Stimulated activated CD8-positive, alpha-beta memory T cell treated with anti-CD3 and anti-CD28 coated beads, Interleukin-15, amount 100 ng/mL, for 48 hours (primary cell): ENCODE measurements at places on chromosomes 11 and 22.

DNA sequence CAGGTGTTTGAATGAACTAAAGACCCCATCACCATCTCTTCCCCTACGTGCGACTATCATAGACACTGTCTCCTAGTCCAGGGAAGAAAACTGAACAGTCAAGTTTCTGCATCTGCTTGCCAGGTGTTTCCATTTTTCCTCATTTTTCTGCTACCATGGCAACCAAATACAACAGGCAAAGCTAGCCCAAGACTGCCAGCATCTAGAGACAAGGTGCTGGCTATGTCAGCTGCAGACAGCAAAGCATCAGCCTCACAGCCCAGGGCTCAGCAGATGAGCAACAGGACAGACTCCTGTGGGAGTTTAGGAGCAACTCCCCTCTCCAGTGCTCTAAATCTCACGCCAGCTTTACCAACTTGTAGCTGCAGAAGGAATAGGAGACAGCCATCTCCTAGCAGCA is 124.3 kb downstream of the C11orf58 start:
- no peak for DNase-seq

DNA sequence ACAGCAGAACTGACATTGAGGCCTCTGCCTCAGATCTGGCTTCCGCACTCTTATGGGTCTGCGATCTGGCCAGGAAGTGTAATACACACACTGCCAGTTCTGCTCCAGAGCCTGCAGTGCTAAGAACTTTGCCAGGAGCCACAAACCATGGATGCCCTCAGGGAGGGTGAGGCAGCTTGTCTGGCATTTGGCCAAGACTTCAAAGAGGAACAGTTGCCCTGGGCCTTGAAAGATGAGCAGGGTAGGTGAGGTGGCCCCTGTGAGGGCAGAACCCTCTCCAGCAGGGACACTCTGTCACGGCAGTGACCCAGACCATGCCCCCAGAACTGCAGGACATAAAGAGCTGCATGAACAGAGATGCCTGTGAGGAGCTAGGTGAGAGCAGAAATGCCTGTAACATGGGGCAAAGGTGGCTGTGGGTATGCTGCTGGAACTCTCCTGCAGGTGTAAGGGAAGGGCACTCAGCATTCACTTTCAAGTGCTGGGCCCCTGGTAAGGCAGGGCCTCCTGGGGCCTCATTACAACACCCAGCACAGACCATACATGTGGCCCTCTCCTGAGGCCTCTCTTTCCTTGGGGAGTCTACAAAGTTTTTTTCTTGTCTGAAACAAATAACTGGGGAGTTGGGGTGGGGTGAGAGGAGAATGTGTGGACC is 47.3 kb downstream of the NEU3 start:
- DNase-seq: no peak

DNA sequence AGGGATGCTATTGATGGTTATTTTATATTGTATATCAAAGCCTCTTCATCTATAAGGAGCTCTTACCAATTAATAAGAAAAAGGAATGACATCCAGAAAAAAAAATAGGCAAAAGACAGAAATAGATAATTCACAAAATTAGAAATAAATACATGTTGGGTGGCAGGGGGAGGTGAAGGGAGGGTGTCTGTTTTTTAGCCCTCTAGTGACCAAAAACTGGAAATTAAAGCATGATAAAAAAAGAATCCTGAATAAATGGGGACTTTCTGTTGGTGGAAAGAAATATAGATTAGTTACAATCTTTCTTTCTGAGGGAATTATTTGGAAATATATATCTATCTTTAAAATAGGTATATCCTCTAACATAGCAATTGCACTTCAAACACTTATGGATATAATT is 42.0 kb upstream of the TTC36 start:
- DNase-seq: no peak

GRCh38 chr11:120013325-120014250 is 124.3 kb downstream of the TRIM29 start:
- no peak for DNase-seq

DNA sequence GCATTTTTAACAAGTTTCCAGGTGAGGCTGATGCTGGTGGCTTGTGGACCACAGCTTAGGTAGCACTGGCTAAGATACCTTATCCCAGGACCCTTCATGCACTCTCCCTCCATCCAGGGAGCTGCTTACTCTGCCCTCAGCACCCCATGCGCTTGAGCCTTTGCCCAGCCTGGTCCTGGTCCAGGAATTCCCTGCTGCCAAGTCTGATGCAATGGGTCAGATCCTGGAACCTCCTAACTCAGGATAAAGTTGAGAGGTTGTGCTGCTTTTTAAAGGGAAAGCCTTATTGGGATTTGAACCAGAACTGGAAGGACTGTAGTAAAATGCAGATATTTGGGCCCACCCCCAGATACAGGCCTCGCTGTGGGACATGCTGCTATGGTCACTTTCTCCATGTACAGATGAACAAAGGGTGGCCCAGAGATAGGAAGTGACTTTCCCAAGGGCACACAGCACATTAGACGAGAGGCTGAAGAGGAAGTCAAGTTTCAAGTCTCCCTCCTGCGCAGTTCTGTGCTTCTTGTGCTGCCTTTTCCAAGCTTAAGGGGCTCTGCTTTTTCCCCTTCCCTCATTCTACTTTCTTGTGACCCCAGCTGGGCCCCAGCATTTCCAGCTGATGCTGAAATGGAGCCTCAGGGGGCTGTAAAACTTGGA is 824 bp upstream of the LGALS12 start:
- DNase-seq: no peak

DNA sequence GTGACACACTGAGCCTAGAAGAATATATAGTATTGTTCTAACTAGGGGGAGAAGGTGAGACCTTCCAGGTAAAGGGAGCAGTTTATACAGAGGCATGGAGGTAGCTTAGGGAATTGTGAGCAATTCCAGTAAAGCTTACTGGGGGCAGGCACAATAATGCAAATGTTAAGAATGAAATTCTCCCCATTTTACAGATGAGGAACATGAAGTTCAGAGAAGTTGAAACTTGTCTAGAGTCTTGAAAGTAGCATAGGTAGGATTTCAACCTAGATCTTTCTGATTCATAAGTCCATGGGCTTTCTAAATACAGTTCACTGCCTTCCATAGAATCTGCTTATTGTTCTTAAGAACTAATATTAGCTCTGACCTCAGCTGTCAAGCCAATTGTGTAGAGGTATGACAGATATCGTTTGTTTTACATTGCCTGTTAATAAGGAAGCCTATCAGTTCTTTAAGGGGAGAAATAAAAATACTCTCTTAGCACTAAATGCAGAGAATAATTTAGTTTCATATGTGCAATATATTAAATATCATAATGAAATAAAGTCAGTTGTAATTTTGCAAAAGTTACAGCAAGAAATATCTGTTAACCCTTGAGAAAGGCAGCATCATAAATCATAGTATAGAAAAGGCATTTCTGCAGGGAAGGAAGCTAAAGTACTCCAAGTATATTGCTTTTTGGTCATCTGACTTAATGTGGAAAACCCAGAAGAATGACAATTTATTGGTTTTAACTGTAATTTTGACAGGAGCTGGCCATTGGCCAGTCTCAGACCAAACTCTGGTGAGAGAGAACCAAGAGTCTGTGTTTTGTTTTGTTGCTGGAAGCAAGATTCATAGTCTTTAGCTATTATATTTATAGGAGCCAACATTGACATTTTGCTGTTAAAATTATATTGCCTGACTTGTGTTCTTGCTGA is 181.8 kb downstream of the UVRAG start:
- no peak for DNase-seq

DNA sequence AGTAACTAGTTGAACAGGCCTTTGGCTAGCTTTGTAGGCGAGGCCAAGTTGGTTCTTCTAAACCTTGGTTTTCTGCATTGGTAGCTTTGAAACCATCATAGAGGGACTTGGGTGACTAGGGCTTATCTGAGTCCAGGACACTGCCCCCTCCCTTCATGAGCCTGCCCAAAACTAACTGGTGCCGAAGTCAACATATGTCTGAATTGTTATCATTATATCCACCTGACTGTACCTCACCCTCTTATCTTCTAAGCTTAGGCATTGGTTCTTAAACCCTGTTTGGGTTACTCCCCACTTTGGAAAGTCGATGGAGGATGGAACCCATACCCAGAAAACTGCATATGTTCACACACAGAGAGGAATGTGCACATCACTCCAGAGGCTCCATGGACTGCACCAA is 7.6 kb upstream of the MAPK8IP1 start:
- no peak for DNase-seq

DNA sequence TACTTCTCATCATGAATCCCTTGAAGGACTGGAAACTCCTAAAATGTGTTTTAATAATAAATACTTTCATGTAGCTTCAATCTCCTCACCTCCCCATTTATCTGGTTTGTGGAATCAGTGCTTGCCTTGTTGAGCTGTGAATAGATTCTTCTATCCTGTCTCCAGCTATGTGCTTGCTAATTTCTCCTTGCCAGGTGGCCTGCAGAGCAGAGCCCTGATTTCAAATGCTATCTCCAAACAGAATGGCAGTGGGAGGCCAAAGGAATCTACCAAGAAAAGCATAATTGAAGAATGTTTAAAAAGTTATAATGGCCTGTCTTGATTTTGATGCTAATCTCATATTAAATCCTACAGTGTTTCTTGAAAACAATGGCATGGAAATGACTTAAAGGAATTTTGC is 309.3 kb upstream of the CHORDC1 start:
- no peak for DNase-seq

DNA sequence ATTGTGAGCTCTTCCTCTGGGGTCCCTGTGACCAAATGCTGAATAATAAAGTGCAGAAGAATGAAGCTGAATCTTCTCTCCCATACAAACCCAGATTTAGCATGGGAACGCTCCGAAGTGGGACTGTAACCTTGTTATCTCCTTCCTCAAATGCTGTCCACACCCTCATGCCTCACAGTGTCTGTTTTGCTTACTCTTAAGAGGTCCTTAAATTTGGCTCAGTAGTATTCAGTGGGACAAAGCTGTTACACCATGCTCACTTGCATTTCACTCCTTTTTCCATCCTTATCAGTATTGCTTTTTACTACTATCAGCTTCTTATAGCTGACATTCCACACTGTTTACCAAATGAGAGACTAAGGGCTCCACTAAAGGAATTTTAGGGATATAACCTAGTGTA is 13.8 kb upstream of the AMOTL1 start:
- DNase-seq: no peak

GRCh38 chr11:79102840-79103239 is 338.0 kb downstream of the TENM4 start:
- no peak for DNase-seq

DNA sequence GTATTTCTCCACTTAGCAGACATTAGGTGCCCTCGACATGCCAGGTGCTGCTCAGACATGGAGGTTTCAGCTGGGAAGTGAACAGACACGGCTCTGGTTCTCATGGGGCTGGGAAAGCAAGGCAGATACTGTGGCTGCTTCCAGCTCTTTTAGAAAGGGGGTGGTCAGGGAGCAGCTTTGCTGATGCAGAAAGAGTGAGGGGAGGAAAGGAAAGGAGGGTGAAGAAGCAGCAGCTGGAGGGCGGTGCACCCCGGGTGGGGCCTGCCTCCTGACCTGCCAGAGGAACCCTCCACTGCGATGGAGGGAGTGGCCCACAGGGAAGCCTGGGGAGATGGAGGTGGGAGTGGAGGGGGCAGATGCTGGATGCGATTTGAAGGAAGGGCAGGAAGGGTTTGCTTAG is 76.8 kb downstream of the MORC2 start:
- DNase-seq: no peak

DNA sequence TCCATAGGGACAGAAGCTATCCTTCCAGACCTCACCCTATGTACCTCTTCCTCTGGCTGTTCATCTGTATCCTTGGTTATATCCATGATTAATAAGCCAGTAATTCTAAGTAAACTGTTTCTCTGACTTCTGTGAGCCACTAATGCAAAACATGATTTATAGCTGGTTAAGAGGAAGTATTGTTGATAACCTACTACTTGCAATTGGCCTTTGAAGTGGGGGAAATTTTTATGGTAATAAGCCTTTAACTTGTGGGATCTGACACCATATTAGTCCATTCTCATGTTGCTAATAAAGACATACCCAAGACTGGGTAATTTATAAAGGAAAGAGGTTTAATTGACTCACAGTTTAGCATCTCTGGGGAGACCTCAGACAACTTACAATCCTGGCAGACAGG is 21.9 kb downstream of the CASP12 start:
- DNase-seq: no peak

GRCh38 chr22:20174785-20175596 is 24.1 kb upstream of the CCDC188 start:
- DNase-seq: no peak

DNA sequence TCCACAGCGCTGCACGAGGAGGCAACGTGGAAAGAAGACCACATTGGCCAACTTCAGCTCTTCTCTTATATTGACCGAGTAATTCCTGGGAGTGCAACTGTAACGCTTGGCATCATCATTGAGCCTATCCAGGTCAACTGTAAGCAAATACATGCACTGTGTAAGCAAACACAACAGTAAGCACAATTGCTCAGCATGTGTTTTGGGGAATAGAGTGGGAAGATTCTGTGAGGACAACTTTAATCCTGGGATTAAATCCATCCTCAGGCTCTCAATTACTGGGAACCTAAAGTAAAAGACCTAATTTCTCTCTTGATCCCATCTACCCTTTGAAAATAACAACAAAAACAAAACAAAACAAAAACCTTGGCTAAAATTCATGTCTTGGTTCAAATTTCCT is 109.5 kb upstream of the DDI1 start:
- no peak for DNase-seq

DNA sequence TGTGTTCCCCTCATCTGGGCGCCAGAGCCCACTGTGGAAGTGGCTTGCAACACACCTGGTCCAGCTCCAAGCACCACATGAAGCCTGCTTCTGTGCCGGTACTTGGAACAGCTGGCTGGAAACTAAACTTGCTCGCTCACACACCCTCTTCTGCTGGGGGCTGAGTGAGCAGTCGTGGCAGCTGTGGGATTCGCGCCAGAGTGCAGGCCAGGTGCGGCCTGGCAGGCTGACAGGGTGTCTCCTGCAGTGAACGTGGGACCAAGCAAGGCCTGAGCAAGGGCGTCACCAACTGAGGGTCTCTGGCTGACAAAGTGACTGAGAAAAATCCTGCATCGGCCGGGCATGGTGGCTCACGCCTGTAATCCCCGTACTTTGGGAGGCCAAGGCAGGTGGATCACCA is 15.2 kb downstream of the SMC1B start:
- DNase-seq: no peak

- no peak for DNase-seq
Observed at GRCh38 chr11:8871962-8872361, 39.0 kb upstream of the AKIP1 start.

DNA sequence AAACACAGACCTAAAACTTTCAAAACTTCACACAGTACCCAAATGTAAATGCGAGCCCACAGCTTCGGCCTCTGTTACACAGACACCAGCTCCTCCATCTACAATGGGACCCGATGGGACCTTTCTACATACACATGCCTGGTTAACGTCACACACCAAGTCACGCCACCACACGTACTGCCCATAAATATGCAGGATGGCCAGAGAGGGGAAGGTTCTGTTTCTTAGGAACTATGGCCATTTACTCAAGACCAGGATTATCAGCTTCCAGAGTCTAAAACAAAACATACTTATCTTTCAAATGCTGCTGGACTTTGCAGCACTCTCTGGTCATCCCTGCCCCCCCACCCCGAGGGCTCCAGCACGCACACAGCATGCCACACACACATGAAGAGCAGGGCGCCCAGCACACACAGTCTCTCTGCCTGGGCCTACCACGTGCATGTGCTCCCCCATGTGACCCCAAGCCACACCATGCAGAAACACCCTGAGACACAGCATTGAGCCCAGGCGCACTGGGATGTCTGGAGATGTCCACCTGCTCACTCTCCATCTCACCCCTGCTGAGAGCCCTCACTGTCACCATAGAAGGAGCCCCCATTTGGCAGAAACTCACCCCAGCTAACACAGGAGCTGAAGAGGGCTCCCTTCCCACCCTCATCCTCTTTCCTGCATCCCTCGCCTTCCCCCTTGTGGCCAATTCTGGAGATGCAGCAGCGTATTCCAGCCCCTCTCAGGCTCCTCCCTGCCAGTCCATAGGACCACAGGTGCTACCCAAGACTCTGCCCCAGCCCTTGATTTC is 61.8 kb downstream of the SLC22A12 start:
- DNase-seq: peak; percentile 54
